Progenitor cell of endocrine pancreas (in vitro differentiated cells): ENCODE measurements at places on chromosomes 5 and 9. TPM values are rescaled to one million over a fixed set of nuclear protein-coding genes. Genes with fewer than 3 reads are reported as not detected.

Gene PCDHGB4
- total RNA-seq: 16.1 and 17.0 TPM in 2 replicates

Gene CXCL14
- total RNA-seq: 6.1 and 10.1 TPM in 2 replicates

Gene APBB3
- 47.8 and 53.6 TPM in 2 replicates for total RNA-seq

GRCh38 chr5:138662599-138662998 lies 87.4 kb upstream of the HSPA9 start:
- H3K4me1 ChIP-seq: peaks cover 6% of the 10 kb centered on the region
- no peaks in the 10 kb centered on the region for H3K36me3 ChIP-seq
- DNase-seq: no peak
- H3K27ac ChIP-seq: no peak overlapping the region

DNA sequence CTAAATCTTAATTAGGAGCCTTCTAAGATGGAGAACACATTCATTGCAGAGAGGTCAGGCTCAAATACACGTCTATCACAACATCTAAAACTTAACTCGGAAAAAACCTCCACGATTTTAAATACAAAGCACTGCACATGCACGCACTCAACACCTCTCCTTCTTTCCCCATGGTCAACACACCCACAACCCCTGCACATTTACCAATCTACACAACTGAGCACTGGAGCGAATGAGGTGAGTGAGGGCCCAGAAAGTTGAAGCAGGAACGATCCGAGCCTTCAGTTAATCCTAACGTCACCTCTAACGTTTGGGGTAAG lies 278 bp upstream of the NIPSNAP3A start:
- peaks cover 30% of the 10 kb centered on the region for H3K4me1 ChIP-seq
- DNase-seq: no peak
- H3K27ac ChIP-seq: peak overlapping the region; percentile 98
- no peaks in the 10 kb centered on the region for H3K27me3 ChIP-seq
- no peaks in the 10 kb centered on the region for H3K36me3 ChIP-seq
- peak overlapping the region; percentile 93 for H3K4me3 ChIP-seq

Gene ATP10B
- total RNA-seq: 1.6 and 1.7 TPM in 2 replicates

DNA sequence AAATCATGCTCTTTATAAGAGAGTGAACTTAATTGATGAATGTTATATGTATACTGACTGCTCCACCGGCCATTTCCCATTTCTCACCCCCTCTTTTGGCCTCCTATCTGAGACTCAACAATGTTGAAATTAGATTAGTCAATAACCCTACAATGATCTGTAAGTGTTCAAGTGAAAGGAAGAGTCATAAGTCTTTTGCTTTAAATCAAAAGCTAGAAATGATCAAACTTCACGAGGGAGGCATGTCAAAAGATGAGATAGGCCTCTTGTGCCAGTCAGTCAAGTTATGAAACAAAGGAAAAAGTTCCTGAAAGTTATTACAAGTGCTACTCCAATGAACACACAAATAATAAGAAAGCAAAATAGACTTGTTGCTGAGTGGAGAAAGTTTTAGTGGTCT lies 83.1 kb downstream of the NLN start:
- peaks cover 42% of the 10 kb centered on the region for H3K36me3 ChIP-seq
- no peak overlapping the region for H3K4me3 ChIP-seq
- DNase-seq: no peak
- H3K4me1 ChIP-seq: no peaks in the 10 kb centered on the region
- no peak overlapping the region for H3K27ac ChIP-seq
- H3K27me3 ChIP-seq: no peaks in the 10 kb centered on the region

GRCh38 chr5:158943057-158943456 lies 156.7 kb downstream of the EBF1 start:
- no peak overlapping the region for H3K4me3 ChIP-seq
- H3K27me3 ChIP-seq: peaks cover 55% of the 10 kb centered on the region
- H3K27ac ChIP-seq: no peak overlapping the region
- H3K4me1 ChIP-seq: no peaks in the 10 kb centered on the region
- no peak for DNase-seq

Gene CFAP157
- total RNA-seq: 1.2 and 1.3 TPM in 2 replicates

Gene BAAT
- 0.36 TPM in 1 of 2 replicates, not detected in the other for total RNA-seq

- H3K4me3 ChIP-seq: no peak overlapping the region
- peaks cover 1% of the 10 kb centered on the region for H3K36me3 ChIP-seq
- no peaks in the 10 kb centered on the region for H3K27me3 ChIP-seq
- H3K4me1 ChIP-seq: no peaks in the 10 kb centered on the region
- DNase-seq: no peak
- no peak overlapping the region for H3K27ac ChIP-seq
These were observed 160.2 kb downstream of the CHSY3 start for GRCh38 chr5:130064484-130064883.

GRCh38 chr5:79738349-79738748 lies 48.7 kb downstream of the CMYA5 start:
- peaks cover 14% of the 10 kb centered on the region for H3K27me3 ChIP-seq
- H3K4me1 ChIP-seq: no peaks in the 10 kb centered on the region
- H3K4me3 ChIP-seq: no peak overlapping the region
